ENCODE measurements at places on chromosomes 3 and 15.

DNA sequence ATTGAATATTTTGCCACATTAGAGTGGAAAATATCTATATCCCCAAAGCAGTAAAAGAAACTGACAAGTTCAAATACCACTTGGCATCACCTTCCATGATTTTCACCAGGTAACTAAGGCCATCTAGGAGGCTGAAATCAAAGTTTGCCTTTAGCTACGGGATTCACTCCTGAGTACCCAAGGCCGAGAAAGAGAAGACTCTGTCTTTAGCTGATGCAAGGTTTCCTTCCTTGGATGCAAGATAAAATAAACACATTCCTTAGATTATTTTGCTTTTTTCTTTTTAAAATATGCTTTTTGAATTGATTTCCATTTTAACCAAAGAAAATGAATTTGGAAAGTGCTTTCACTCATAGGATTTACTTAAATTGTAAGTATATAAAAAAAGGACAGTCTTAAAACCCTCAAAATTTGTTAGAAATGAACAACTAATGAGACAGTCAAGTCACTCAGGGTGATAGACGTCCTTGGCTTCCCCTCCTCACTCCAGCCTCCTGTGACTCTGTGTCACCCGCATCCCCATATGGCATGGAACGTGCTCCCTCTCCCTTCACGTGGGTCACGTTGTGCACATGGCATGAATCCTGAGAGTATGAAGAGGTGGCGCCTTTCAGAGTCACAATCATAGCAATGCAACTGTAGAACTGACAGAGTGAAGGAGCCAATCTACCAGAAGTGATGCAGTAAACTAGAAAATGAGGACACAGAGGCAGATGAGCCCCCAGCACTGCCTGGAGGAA, 148.4 kb downstream of the RTP4 start:
- no peak for DNase-seq

DNA sequence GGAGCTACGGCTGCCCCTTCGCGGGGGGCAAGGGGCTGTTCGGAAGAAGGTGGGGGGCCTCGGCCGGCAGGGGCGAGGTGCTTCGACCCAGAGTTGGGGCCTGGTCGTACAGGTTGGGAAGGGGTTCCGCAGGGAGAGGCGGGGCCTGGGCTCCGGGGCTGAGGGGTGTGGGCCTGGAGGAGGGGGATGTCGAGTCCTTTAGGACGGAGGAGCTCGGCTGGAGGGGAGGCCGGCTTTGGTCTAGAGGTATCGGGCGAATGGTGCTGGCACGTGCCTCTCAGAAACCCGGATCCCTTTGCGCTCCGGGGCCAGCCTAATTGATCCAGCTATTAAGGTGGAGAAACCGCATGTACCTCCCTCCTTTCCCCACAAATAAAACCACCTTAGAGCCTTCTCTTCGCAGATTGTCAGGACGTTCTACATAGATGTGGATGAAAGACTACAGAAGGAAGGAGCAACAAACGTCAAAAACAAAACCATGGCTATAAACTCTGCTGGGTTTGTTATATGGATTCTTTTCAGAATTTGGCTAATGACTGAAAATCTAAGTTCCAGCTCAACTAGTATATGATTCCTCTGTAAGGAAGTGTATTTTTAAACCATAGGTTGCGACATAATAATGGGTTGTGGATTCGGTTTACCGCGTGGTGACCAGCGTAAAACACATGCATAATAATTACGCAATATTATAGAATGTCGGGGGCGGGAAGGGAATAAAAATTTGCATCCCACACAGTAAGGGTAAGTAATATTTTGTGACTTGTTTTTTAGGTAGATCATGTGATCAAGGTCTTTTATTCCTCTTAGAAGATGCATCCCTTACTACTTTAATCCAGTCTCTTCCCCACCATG, 644 bp upstream of the NGLY1 start:
- DNase-seq = peak; percentile 79

DNA sequence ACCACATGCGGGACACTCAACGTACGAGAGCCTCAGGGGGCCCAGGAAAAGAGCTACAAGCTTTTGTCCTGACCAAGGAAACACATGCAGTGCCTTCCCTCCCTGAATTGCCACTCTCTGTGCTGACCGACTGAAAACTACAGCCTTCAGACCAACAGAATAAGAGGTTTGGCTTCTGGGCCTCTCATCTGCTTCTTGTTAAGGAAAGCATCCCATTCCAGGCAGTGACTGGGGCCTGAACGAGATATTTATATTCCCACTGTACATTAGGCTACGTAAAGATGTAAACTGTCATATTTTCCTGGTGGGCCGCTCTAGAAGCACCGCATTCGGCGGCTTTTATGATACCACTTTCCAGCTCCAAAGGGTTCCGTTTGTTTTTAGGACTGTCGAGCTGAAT, 208.9 kb upstream of the TPM1 start:
- DNase-seq = no peak

GRCh38 chr15:69920221-69920620, 177.5 kb downstream of the TLE3 start:
- DNase-seq = no peak

GRCh38 chr15:90677807-90678790, 39.0 kb upstream of the BLM start:
- DNase-seq = no peak
